Caco-2 (cell line): ENCODE measurements at places on chromosomes 5 and 9.

DNA sequence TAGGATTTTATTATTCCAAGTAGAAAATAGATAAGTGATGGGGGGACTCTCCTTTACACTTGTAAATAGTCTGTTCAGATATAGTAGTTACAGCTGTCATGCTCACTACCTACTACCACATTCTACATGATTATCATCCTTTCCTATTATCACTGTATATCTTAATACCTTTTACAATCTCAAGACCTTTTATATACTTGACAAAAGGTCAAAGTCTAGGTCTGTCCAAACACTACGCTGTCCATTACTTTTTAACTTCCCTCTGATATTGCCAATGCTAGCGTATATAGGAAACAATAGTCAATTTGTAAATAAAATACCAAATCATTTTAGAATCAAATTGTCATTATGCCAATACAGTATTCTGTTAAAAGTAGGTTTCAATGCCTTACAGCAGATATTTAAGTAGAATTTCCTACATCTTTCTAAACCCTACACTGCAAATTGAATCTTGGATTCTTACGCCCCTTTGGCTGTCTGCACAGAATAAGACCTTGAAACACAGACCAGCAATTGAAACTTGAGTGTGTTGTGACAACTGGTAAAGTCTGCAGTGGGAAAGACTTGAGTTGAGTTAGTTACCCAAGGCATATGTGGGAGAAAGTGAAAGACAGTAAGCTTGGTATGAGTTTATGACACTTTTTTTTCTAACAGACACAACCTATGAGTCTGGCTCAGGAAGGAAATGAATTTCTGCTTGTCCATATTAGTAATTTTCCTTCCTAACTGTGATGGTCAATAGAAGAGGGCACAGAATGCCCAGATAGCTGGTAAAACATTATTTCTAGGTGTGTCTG is 827.6 kb upstream of the ACO1 start:
- DNase-seq = no peak

DNA sequence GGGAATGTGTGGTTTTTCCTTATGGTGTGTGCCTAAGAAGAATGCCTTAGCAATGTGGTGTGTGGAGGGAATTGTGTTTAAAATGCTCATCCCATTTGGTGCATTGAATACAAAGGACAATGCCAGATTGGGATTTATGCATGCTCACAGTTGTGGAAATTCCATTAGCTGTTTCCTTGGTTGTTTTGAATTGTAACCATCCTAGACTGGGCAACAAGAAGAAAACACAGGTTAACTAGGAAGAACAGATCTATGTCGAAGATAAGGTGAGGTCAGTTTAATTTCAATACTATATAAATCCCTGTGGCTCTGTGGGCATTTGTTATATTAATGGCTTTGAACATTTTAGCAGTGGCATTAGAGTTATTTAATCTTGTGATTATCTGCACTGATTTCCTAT is 266.8 kb downstream of the MAT2B start:
- DNase-seq = no peak

DNA sequence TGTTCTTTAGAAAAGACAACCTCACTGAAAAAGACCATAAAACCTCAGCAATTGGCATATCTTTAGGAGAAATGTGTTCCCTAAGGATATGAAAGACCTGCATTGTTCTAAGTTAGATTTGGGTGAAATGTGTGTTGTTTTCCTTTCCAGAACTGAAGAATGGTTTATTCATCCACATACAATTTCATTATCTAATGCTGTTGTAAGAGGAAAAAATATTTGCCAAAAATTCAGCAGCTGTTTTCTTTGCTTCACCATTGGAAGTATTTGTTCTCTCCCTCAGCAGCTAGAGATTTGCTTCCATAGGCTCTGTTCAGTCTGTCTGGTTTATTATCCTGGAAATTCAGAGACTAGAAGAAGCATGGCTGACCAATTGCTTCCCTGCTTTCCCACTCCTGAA is 150.9 kb downstream of the ISOC1 start:
- DNase-seq = no peak

DNA sequence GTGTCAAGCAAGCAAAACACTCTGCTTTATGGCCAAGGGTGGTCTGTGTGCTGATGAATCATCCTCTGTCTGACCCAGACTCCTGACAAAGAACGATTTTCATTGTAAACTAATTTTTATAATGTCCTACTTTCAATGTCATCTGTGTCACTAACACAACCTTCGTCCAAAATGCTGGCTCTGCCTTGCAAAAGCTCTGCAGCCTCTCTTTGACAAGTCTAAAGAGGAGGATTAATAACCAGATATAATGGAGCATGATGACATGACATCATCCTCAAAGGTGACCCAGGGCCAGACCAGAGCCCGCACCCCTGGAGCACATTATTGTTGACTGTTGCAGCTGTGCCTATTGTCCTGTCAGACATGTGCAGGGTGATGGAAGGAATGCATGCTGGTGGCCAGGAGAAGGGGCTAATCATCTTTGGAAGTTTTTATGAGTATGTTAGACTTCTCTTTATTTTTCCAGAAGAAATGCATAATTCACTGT is 589.4 kb downstream of the NR2F1-AS1 start:
- no peak for DNase-seq

GRCh38 chr5:33321026-33321425 is 119.7 kb upstream of the TARS1 start:
- no peak for DNase-seq

- DNase-seq = no peak
Observed at GRCh38 chr9:87084407-87084806, 137.1 kb upstream of the GAS1 start.
